Activated CD8-positive, alpha-beta T cell treated with anti-CD3 and anti-CD28 coated beads for 36 hours (primary cell): ENCODE measurements at places on chromosomes 5 and 9.

GRCh38 chr5:180498378-180498777 is 4.2 kb downstream of the CNOT6 start:
- no peak for DNase-seq

- no peak for DNase-seq
These were observed 10.6 kb downstream of the TAS2R1 start for GRCh38 chr5:9619331-9620092.

- no peak for DNase-seq
These were observed 155.9 kb upstream of the COL5A1 start for GRCh38 chr9:134485653-134486052.

GRCh38 chr5:135578305-135578684 is 496 bp downstream of the CXCL14 start:
- DNase-seq: no peak

- DNase-seq: no peak
These were observed 1.4 kb downstream of the PHF19 start for GRCh38 chr9:120875643-120875953.

GRCh38 chr5:94191604-94192003 is 426.8 kb downstream of the KIAA0825 start:
- DNase-seq: no peak

- no peak for DNase-seq
These were observed 140.5 kb downstream of the SNX18 start for GRCh38 chr5:54658010-54658409.

- DNase-seq: no peak
These were observed 66.7 kb downstream of the TRIO start for GRCh38 chr5:14209836-14210235.

DNA sequence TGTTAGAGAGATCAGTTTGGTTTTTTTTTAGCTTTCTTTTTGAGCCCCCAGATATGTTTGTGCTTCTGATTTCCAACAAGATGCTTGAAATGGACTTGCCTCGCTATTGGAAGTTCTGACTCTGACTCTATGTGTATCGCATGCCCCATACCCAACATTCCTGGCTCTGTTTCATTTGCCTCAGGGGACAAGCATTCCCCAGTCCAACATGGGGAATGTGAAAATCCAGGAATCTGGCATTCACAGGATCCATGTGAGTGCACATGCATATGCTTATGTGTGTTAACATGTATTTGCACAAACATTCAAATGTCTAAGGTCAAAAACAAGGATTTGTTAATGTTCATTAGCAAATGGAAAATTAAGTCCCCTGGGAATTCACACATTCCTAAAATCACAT is 233.9 kb downstream of the TLR4 start:
- DNase-seq: no peak

GRCh38 chr9:128565578-128565977 is 13.2 kb downstream of the SPTAN1 start:
- no peak for DNase-seq

- no peak for DNase-seq
These were observed 46.5 kb upstream of the FAT2 start for GRCh38 chr5:151637676-151638075.
